ENCODE measurements at places on chromosomes 5 and 9.

GRCh38 chr9:100554935-100555401 is 22.9 kb upstream of the CAVIN4 start:
- DNase-seq, result peak; percentile 83

DNA sequence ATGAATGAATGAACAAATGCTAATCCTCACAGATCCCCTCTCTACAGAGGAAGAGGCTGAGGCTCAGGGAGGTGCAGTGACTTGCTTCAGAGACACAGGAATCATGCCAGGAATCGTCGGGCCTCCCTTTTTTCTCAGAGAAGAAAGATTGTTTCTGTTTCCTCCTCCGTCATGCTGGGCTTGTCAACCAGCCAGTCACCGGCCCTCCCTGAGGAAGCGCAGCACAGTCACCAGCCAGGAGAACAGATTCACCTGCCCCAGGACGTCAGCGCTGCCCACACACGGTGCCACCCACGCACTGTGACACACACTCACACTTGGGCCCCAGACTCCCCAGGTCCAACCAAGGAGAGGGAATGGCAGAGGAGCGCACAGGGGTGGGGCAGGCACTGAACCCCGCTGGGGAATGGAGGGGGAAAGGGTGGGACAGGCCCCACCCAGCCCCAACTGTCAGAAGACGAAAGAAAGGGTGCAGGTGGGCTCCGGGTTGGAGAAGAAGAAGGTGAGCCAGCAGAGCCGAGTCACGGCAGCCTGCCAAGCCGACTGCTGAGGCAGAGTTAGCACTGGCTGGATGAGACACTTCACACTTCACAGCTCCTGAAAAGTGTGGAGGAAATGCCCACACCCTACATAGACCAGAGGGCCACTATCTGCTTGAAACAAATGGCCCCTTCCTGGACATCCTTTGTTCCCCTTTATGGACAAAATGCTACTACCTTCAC is 13.8 kb upstream of the ERGIC1 start:
- DNase-seq, result no peak

DNA sequence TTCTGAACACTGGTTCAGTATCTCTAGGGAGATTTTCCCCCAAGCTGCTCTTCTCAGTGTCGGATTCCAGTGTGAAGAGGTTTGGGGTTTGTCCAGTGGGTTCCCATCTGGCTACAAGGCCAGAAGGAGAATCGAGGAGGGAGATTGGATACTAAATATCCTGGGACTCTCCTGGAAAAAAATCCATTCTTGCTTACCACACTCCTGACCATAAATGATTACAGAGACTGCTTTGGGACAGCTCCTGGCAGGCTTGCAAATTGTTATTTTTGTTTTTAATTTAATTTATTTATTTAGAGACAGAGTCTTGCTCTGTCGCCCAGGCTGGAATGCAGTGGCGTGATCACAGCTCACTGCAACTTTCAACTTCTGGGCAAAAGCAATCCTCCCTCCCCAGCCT is 4.7 kb upstream of the SUSD1 start:
- DNase-seq, result no peak

GRCh38 chr9:91991721-91992341 is 41.8 kb upstream of the ROR2 start:
- no peak for DNase-seq

DNA sequence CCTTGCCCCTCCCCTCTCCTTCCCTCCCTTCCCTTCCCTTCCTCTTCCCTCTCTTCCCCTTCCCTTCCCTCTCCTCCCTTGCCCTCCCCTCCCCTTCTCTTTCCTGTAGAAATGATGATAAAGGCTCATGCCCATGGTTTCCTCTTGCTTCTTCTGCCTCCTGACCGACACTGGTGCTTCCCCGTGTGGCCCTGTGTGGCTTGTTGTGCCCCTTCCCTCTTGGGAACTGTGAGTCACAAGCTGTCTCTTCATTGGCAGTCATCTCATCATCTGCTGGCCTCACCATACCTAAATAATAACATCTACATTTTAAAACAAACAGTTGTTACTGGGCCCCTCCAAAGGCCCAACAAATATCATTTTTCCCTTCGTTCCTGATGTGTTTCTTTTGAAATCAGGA is 11.7 kb upstream of the CARNMT1 start:
- no peak for DNase-seq

DNA sequence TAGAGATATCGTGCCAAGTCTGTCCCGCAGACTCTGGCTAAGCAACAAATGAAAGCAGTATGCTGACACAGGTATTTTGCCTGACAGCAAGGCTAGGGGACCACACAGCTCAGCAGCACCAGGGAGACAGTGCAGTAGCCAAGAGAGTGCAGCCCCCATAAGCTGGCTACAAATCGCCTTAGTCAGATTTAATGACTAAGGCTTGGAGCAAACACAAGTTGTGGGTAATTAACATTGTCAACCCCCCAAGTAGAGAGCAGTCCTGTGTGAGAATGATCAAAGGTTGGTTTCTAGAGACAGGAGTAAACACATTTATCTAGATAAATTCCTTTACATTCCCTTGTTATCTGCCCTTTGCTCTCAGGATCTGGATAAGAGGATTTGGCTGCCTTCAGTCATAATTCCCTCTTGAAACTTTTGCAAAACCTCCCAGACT is 1434.5 kb upstream of the CDH6 start:
- no peak for DNase-seq

DNA sequence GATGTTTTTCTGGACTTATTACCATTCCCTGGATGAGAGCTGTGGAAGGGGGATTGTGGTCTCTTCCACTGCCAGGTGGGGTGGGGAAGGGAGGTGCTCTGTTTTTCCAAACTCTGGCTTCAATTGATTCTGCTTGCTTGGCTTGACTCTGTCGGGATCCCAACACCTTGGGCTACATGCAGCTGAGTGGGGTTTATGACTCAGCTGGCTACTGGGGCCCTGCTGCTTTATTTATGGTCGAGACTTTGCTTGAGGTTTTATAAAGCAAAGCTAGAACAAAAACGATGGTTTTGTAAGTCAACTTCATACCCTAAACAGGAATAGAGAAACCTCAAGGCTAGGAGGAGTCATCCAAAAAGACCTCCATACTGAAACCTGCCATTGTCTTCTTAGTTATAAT is 76.3 kb downstream of the AOPEP start:
- DNase-seq, result no peak

- no peak for DNase-seq
Observed at GRCh38 chr5:143757116-143757515, 54.8 kb upstream of the HMHB1 start.

GRCh38 chr9:75505654-75506053 is 384.8 kb upstream of the PCSK5 start:
- peak; percentile 50 for DNase-seq

GRCh38 chr5:137114529-137114928 is 384.6 kb downstream of the SPOCK1 start:
- no peak for DNase-seq

DNA sequence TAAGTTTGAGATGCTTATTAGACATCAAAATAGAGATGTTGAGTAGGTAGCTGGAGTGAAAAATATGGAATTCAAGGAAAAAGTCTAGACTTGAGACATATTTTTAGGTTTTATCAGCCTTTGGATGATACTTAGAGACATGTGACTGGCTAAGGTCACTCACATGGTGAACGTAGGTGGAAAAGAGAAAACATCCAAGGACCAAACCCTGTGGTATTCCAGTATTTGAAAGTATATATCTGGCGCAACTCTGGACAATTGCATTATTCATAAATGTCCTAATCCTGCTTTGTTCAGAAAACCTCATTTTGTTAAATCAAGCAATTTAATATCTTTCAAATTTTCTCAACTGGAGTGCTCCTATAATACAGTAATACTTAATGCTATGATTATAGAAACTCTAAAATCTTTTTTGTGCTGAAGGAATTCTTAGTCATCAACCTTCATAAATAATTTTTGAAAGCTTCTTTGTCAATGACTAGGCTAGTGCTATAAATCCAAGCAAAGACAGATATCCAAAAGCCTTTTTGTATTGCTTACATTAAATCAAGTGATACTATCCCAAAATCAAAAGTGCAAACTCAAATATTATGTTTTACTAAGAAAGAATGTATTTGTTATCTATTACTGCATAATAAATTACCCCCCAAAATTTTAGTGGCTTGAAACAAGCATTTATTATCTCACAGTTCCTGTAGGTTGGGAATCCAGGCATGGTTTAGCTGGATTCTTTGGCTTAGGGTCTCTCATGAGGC is 452.0 kb downstream of the ENC1 start:
- DNase-seq, result no peak

GRCh38 chr9:126438741-126439401 is 112.2 kb downstream of the MVB12B start:
- no peak for DNase-seq

- DNase-seq, result no peak
Observed at GRCh38 chr5:179265514-179266290, 79.6 kb downstream of the ADAMTS2 start.

GRCh38 chr5:72451741-72452505 is 55.3 kb downstream of the ZNF366 start:
- peak; percentile 40 for DNase-seq

- DNase-seq, result no peak
Observed at GRCh38 chr9:31103836-31104235, 1280.6 kb upstream of the ACO1 start.

Data from pons (tissue), 1 donor.